Right atrium auricular region (tissue), 2 donors: ENCODE measurements at places on chromosomes 1 and 21. TPM values are rescaled to one million over a fixed set of nuclear protein-coding genes. Genes with fewer than 3 reads are reported as not detected.

GRCh38 chr1:165364568-165365133 lies 8.1 kb upstream of the LMX1A start:
- H3K36me3 ChIP-seq: no peaks in the 10 kb centered on the region
- DNase-seq: no peak
- no peaks in the 10 kb centered on the region for H3K4me1 ChIP-seq
- H3K27ac ChIP-seq: no peak overlapping the region

LRIF1 gene
- total RNA-seq: 15.7 TPM

GRCh38 chr21:36207577-36208320 lies 51.1 kb downstream of the DOP1B start:
- no peaks in the 10 kb centered on the region for H3K27me3 ChIP-seq
- H3K4me1 ChIP-seq: no peaks in the 10 kb centered on the region
- no peak overlapping the region for H3K27ac ChIP-seq
- no peak overlapping the region for H3K4me3 ChIP-seq
- DNase-seq: no peak

SPATA46 gene
- not detected for total RNA-seq

DNA sequence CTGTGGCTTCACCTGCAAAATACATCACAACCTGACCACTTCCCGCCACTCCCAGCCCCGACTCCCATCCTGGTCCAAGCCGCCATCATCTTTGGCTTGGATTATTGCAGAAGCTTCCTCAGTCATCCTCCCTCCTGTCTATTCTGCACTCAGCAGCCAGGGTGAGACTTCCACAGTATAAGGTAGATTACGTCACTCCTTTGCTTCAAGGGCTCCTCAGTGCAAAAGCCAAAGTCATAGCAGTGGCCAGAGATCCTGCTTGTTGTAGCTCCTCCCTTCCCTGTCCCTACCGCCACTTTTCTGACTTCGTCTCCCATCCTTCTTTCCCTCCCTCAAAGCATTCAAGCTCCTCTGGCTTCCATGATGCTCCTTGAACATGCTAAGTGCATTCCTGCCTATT lies 152.8 kb downstream of the GRIK3 start:
- H3K36me3 ChIP-seq: no peaks in the 10 kb centered on the region
- H3K27me3 ChIP-seq: no peaks in the 10 kb centered on the region
- DNase-seq: peak; percentile 18

PLEKHA6 gene
- 25.7 TPM for total RNA-seq

ICOSLG gene
- 1.0 TPM for total RNA-seq

DNA sequence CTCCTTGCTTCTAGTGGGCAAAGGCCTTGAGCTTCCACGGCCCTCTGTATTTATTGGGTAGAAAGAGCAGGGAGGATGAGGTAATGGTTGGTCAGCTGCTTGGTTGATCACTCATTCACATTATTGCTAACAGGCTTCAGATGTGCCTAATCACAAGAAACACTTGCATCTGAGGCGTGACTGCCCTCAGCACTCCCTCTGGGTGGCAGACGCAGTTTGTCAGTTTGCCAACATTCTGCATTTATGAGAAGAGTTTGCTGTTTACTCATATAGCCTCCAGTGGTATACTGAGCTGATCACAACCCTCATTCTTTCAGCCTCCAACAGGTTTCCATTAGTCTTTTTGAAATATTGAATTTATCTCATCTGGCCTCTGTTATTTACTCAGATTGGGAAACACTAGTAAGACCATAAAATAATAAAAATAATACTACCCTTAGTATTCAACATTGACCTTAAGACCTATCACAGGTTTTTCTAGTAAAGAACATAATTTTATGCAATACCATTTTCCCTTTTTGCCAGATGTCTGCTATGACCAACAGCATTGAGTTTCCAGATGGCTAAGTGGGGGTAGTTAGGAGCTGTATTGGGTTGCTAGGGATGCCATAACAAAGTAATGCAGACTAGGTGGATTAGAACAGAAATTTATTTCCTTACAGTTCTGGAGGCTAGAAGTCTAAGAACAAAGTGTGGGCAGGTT lies 53.3 kb downstream of the PTGFR start:
- H3K4me1 ChIP-seq: no peaks in the 10 kb centered on the region
- no peak for DNase-seq
- H3K27ac ChIP-seq: no peak overlapping the region
- no peaks in the 10 kb centered on the region for H3K36me3 ChIP-seq
- no peak overlapping the region for H3K4me3 ChIP-seq

DNA sequence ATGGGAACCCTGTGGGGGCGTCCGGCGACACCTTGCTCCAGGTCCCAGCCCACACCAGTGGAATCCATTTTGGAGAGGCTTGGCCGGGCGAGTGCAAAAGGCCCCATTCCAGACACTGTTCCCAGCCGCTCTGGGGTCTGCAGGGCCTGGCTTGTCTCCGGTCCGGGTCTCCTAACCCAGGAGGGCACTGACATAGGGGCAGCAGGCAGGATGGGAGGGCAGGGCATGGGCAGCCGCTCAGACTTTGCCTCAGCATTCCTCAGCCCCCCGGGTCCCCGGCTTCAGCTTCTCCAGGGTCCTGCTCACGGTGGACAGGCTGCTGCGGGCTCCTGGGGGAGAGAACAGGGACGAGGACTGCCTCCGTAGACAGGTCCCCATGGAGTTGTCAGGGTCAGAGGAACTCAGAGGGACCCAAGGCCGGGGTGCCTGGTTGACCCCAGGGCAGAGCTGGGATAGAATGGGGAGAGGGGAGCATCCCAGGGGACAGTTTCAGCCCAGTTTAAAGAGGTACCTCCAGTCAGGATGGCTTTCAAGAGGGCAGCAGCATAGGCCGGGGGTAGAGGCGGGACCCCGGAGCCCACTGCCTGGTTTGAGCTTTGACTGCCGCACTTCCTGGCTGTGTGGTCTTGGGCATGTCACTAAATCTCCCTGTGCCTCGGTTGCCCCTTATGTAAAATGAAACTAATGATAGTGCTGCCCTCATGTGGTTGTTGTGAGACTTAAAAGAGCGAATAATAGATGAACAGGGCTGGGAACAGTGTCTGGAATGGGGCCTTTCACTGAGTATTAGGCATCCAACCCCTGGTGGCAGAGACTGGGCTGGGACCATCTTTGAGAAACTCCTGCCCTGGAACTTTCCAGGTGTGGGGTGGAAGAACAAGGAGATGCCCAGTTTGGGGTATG lies 3.7 kb downstream of the KNCN start:
- no peaks in the 10 kb centered on the region for H3K36me3 ChIP-seq
- peaks cover 6% of the 10 kb centered on the region for H3K27me3 ChIP-seq
- no peak overlapping the region for H3K4me3 ChIP-seq
- DNase-seq: no peak
- peaks cover 11% of the 10 kb centered on the region for H3K4me1 ChIP-seq
- H3K27ac ChIP-seq: no peak overlapping the region

LMO4 gene
- 47.7 TPM for total RNA-seq

- H3K4me1 ChIP-seq: no peaks in the 10 kb centered on the region
- no peak overlapping the region for H3K4me3 ChIP-seq
- no peak overlapping the region for H3K27ac ChIP-seq
- peak; percentile 21 for DNase-seq
These were observed 1.4 kb upstream of the KRTAP10-4 start for GRCh38 chr21:44571844-44572782.

GRCh38 chr21:21851205-21851604 lies 853.0 kb downstream of the NCAM2 start:
- no peaks in the 10 kb centered on the region for H3K27me3 ChIP-seq
- H3K36me3 ChIP-seq: no peaks in the 10 kb centered on the region
- no peak overlapping the region for H3K27ac ChIP-seq
- H3K4me1 ChIP-seq: no peaks in the 10 kb centered on the region

DNA sequence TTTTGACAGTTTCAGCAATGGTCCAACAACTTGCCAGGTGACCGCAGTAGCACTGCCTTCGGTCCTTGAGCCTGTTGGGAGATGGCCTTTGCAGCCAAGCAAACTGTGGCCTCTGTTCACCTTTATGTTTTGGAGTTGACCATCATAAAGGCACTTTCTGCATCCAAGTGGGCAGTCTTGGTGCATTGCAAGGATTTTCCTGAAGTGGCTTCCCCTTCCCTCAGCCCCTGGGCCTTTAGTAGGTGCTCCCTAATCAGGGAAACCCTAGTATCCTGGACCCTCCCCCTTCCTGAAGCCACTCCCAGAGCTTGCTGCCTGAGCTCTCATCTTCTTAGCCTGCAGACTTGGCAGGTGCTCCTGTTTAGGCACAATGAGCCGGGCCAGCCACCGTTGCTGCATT lies 140.2 kb downstream of the TRABD2B start:
- DNase-seq: no peak
- H3K27ac ChIP-seq: no peak overlapping the region
- H3K27me3 ChIP-seq: no peaks in the 10 kb centered on the region
- H3K4me1 ChIP-seq: no peaks in the 10 kb centered on the region

DNA sequence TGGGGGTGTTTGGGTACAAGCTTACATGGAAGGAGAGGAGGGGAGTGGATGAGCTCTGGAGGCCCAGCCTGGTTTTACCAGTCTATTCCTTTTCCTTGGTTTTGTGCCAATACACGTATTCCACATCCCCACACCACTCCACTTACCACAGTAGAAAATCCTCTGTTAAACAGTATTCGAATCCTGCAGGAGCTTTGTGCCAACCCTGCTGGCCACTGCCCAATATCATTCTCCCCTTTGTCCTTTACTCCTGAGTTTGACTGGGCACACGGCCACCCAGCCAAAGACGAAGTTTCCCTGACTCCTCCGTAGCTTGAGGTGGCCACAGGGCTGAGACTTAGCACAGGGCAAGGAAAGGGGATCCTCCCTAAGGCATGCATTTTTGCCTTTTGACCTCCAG lies 61.6 kb downstream of the TMCO4 start:
- DNase-seq: no peak
- no peak overlapping the region for H3K27ac ChIP-seq
- H3K4me1 ChIP-seq: no peaks in the 10 kb centered on the region
- H3K36me3 ChIP-seq: no peaks in the 10 kb centered on the region

ESPN gene
- 0.47 TPM for total RNA-seq

DNA sequence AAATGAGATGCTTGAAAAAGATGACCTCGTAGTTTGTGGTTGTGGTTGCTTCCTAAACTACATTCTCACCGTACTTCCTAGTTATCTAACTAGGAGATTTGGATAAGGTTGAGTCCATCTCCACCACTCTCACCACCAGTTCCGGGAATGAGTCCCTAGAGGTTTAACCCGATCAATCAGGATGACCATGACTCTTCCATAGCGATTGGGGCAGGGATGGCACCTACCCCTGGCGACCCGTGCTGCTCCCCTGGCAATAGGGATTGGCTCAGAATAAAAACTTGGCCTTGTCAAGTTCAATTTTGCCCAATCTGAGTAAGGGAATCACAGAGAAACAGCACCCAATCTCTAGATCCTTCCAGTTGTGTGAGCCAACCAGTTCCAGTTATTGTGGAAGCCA lies 2.7 kb upstream of the MIS18A start:
- H3K36me3 ChIP-seq: no peaks in the 10 kb centered on the region
- H3K4me3 ChIP-seq: no peak overlapping the region
- H3K27me3 ChIP-seq: no peaks in the 10 kb centered on the region
- DNase-seq: no peak
- no peaks in the 10 kb centered on the region for H3K4me1 ChIP-seq

DNA sequence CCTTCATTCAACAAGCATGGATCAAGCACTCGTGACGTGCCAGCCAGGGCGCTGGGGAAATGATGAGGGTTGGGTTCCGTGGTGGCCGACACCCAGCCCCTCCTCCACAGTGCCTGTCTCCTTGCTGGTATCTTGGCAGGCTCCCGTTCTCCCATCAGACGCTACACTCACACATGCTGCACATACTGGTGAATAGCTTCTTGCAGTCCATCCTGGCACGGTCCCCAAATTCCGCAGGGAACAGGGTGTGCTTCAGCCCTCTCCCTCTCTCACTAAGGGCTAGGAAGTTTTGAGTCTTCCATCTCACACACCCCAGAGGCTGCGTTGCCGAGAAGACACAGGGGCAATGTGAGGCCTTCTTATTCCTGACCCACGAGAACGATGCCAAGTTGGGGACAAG lies 10.1 kb upstream of the MEF2D start:
- peak; percentile 90 for DNase-seq
- no peaks in the 10 kb centered on the region for H3K36me3 ChIP-seq
- H3K4me3 ChIP-seq: no peak overlapping the region
- H3K27me3 ChIP-seq: no peaks in the 10 kb centered on the region

DNA sequence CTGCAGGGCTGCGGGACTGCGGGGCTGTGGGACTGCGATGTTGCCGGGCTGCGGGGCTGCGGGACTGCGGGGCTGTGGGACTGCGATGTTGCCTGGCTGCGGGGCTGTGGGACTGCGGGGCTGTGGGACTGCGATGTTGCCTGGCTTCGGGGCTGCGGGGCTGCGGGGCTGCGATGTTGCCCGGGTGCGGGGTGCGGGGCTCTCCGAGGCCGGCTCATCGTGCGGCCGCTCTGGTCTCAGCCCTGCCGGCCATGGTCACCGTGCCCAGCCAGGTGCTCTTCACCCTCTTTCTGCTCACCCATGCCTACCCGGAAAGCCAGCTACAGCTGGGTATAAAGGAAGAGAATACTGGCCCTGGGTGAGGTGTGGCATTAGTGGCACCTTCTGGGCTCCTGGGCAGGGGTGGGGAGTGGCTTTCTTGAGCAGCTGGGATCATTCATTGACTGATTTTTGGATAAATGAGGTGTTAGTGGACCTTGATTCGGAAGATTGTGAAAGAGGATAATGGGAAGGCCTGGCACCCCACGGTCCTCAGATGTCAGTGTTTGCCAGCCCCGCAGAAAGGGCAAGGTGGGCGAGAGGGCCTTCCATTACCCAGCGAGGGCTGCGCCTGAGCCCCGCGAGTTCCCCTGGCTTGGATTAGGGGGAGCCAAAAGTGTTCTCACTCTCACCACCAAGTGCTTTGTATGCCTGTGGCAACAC lies 36.3 kb downstream of the COQ8A start:
- H3K4me1 ChIP-seq: peaks cover 71% of the 10 kb centered on the region
- no peak for DNase-seq
- peak overlapping the region; percentile 87 for H3K27ac ChIP-seq
- H3K4me3 ChIP-seq: no peak overlapping the region
- H3K27me3 ChIP-seq: no peaks in the 10 kb centered on the region

ZNF697 gene
- 9.5 TPM for total RNA-seq

GRCh38 chr1:43266881-43267280 lies 2.9 kb upstream of the TMEM125 start:
- peaks cover 9% of the 10 kb centered on the region for H3K4me1 ChIP-seq
- no peaks in the 10 kb centered on the region for H3K36me3 ChIP-seq
- H3K27me3 ChIP-seq: no peaks in the 10 kb centered on the region
- H3K4me3 ChIP-seq: no peak overlapping the region

GRCh38 chr1:25907601-25908000 lies 1.4 kb upstream of the STMN1 start:
- no peaks in the 10 kb centered on the region for H3K36me3 ChIP-seq
- H3K27ac ChIP-seq: peak overlapping the region; percentile 75
- no peaks in the 10 kb centered on the region for H3K27me3 ChIP-seq
- no peak for DNase-seq
- peaks cover 30% of the 10 kb centered on the region for H3K4me1 ChIP-seq

GRCh38 chr21:14836950-14837349 lies 227.8 kb downstream of the NRIP1 start:
- DNase-seq: no peak
- no peaks in the 10 kb centered on the region for H3K4me1 ChIP-seq
- H3K27ac ChIP-seq: no peak overlapping the region
- no peaks in the 10 kb centered on the region for H3K27me3 ChIP-seq
- H3K36me3 ChIP-seq: no peaks in the 10 kb centered on the region

- no peak overlapping the region for H3K27ac ChIP-seq
- H3K4me3 ChIP-seq: no peak overlapping the region
- no peak for DNase-seq
- H3K4me1 ChIP-seq: no peaks in the 10 kb centered on the region
- H3K27me3 ChIP-seq: no peaks in the 10 kb centered on the region
These were observed 80.5 kb upstream of the PRMT6 start for GRCh38 chr1:106975944-106976343.

COL16A1 gene
- 34.4 TPM for total RNA-seq

- H3K27me3 ChIP-seq: no peaks in the 10 kb centered on the region
- H3K4me1 ChIP-seq: no peaks in the 10 kb centered on the region
- no peak overlapping the region for H3K27ac ChIP-seq
- DNase-seq: no peak
These were observed 279.1 kb downstream of the SPATA17 start for GRCh38 chr1:217910203-217910602.
